ENCODE measurements at places on chromosomes 13 and 19.

DNA sequence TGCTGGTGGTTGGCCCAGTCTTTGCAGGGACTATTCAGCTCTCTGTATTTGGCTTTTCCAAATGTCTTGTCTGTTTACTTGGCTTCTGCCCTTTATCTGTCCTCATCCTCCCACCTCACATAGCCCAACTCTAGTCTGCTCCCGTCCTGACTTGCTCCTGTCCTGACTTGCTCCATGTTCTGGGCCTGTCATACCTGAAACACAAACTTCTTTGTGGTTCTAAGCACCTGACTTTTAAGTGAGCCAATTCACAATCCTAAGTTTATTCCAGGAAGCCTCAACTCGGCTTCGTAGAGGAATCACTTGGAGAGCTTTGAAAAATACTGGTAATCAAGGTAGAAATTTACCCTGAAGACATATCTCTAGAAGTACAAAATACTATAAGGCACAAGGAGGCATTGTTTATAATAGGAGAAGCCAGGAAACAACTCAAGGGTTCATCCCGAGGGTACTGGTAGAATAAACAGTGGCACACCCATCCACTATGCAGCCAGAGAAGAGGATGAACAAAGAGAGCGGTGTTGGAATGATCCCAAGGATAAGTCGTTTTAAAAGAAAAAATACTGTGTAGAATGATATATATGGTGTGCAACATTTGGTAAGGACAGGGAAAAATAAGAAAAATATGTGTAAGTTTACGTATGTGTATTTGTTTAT, 284.5 kb downstream of the FGF14 start:
- no peak for DNase-seq

DNA sequence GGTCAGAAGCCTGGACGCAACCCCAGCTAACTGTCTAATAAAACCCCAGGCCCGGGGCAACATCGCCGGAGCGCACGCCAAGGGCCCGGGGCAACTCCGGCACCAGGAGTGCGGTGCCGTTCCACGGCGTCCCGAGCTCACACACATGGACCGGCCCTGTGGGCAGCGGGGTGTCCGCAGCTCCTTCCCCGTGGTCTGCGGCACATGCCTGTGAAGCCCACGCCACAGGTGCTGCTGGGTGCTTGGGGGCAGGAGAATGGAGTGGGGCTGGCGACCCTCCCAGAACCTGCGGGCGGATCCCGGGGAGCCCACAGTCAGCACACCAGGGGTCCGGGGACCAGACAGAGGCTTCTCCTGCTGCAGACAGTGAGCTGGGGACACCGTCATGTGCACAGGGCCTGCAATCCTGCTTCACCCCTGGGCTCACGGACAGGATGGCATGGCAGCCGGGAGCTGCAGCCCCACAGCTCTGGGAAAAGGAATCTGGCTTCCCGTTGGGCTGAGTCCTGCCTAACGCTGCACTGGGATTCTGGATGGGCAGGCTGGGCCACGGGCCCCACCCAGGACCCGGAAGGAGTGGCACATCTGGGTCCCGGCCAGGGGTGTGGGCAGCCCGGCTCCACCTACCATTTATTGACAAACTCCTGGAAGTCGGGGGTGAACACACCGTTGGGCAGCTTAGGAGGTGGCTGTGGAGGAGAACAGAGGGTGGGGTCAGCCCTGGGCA, 28.2 kb upstream of the ZBTB7A start:
- DNase-seq = no peak

- DNase-seq = no peak
Observed at GRCh38 chr19:46287585-46287984, 9.3 kb upstream of the HIF3A start.

DNA sequence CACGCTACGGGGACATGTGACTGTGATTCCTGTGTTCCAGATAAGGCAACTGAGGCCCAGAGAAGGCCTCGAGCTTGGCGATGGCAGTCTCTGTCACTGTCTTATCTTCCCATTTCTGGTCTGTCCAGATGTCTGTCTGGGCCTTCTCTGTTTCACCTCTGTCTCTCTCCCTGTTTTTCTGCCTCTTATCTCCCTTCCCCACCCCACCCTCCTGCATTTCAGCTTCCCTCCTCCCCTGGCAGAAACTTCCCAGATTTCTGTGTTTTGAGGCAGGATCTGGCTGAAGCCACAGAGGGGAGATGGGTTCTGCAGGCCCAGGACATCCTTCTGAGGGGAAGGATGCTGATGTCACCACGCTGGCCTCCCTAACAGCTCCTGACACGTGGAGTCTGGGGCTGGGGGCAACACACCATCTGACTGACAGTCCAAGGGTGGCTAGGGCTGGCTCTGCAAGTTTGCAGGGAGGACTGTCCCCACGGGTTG, 14.4 kb downstream of the PAK4 start:
- DNase-seq = no peak

DNA sequence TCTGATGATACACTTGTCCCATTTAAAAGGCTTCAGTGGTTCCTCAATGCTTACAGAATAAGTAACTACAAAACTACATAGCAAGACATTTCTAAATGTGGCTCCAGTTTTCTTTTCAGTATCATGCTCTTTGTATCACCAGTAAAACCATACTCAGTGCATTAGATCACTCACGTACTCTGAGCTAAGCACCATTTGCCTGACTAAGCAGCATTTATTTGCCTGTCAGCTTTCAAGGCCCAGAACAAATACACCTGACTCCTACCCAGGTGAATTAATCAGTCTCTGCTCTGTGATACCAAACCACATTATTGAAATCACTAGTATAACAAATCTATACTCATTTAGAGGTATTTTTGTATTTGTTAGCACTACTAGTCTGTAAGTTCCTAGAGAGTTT, 47.4 kb upstream of the PCDH20 start:
- DNase-seq = no peak

DNA sequence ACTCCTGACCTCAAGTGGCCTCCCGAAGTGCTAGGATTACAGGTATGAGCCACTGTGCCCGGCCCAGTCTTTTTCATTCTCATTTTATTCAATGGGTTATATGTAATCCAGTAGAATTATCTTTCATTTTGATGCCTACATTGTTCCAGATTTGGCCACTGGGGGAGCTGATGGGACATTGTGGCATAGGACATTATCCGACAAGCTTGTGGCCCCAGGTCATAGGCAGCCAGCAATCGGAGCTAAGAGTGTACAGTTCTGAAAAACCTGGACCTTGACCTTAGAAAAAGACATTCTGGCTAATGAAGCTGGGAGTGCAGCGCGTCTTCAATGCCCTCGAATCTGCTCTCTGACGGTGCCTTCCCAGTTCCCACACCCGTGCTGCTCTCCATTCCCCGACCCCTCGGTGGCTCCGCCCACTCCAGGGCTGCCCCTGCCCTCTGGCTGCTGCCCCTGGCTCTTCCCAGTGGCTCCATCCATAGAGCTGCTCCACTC, 108.7 kb downstream of the TEX29 start:
- no peak for DNase-seq

DNA sequence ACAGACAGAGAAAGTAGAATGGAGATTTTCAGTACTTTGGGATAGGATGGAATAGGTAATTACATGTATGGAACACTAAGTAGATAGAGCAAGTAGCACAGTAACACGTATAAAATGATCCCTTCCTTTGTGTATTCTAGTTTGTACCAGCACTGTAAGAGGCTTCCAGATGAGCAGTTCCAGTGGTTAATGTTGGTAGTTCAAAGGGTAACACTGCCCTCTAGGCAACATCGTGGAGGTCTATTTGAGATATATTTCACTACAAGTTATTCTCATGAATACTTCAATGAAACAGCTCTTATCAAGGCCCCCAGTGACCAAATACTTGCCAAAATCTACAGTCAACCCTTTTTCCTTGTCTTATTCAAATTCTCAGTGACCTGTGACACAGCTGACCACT, 13.5 kb upstream of the ZNF563 start:
- DNase-seq = no peak
